ENCODE measurements at places on chromosomes 6 and 20. TPM values are rescaled to one million over a fixed set of nuclear protein-coding genes. Genes with fewer than 3 reads are reported as not detected.

DNA sequence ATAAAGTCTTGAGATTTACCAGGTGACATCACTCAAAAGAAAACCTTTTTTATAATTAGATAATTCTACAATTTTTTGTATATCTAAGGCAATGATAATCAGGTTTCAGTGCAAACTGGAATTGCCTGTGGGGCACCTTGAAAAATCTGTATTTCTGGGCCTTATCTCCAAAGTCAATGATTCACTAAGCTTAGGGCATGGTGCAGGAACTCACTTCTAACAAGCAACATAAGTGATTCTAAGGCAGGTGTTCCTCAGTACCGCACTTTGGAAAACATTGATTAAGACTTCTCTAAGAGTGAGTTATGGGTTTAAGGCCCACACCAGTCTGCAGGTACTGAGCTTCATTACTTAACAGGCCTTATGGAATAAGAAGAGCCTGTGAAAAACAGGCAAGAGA is 115.3 kb downstream of the COL12A1 start:
- no peak for DNase-seq

GRCh38 chr6:147117011-147117410 is 87.2 kb upstream of the STXBP5 start:
- no peak for DNase-seq

DNA sequence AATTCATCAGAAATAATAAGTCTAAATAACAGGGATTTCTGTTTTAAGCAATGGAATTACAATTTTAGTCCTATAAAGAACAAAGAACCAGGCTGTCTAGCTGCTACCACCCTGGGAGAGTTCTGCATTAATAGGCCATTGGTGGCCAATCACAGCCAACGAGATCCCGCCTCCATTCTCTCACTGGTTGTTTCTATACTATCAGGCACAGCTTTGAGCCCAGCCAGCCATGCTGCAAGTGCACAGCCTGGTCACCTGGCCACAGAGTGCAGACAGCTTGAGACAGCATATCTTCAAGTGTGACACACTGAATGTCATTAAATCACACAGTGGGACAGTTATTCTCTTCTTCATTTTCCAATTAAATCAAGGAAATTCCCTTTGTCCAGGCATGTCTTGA is 16.1 kb upstream of the RAB22A start:
- DNase-seq = no peak

DNA sequence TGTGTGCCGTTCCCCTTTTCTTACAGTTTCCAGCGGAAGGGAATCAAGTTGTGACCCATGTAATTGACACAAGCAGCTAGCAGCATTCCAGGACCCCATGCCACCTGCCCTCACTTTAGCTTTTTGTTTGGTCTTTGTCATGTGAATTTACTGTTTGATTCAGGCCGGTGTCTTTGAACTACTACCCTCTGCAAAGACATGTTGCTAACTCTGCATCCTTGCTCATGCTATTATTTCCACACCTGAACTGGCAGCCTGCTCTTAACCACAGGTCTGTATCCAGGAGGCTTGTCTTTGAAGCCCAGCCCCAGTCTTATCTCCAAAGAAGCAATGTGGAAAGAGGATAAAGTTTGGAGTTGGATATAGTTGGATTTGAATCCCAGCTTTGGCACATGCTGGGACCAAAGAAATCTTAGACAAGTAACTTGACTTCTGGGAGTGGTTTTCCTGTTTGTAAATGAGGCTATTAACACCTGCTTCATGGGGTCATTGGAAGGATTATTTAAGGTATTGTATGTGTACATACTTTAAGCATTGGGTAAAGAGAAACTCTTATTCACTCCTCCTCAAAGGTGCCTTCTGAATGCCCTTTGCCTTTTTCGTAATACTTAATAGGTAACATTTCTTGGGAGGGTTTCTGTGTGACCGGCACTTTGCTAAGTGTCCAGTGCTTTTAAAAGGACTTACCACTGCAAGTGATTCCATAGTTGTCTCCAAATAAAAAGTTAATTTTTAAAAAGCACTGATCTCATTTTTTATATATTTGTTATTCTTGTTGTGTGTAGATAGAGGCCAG is 52.4 kb downstream of the RALY start:
- DNase-seq = no peak

- no peak for DNase-seq
Measured at GRCh38 chr20:13525225-13525940, 113.3 kb downstream of the TASP1 start.

GRCh38 chr6:43290905-43291355 is 7.1 kb upstream of the SLC22A7 start:
- no peak for DNase-seq

GRCh38 chr20:13800728-13801134 is 15.9 kb downstream of the NDUFAF5 start:
- DNase-seq = no peak

DNA sequence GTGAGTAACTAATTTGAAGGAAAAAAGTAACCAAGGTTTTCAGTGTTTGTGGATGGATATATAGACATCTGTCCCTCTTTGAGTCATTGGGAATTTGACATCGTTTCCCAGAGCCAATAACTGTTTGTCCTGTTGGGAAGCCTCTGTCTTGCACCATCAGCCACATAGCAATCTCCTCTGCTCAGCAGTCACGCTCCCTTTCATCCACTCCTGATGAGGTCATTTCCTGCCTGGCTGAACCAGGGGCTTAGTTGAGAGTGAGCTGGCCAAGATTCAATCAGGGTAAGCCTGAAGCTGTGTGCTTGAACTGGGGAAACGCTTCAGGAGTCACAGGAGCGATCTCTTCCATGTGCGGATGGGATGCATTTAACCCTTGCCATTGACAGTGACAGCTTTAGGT is 121.5 kb upstream of the FOXQ1 start:
- DNase-seq = no peak

DNA sequence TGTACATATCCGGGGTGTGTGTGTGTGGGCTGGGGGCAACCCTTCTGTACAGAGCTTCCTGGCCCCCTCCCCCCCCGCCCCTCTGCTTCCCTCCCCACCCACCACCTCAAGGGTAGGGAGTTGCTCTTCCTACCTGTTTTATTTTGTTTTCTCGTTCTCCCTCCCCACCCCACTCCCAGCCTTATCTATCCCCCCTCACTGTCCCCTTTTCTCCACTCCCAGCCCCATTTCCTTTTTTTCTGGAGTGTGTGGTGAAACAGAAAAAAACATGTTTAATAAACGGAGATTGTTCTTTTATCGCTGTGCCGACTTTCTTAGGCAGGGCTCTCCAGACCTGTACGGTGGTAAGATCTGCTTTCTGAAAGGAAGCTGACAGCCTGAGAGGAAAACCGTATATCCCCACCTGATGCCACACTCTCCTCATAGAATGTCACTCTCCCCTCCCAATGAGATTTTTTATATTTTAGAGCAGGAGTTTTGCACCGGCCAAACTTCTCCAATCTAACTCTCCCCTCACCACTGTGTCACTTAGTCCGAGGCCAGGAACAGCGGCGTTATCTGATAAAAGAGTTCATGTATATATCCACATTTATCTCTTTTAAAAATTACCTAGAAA is 875 bp upstream of the ZBTB9 start:
- no peak for DNase-seq

GRCh38 chr20:33621717-33622400 is 40.3 kb upstream of the C20orf144 start:
- no peak for DNase-seq

MPIG6B gene
- 2.9 TPM for polyA plus RNA-seq

TPBG gene
- polyA plus RNA-seq = 125 TPM

DEF6 gene
- polyA plus RNA-seq = 3.3 TPM

STX11 gene
- polyA plus RNA-seq = 2.7 TPM

QKI gene
- 228 TPM for polyA plus RNA-seq

Data from left renal pelvis (tissue), 4 donors.